ENCODE measurements at places on chromosomes 5 and 9.

DNA sequence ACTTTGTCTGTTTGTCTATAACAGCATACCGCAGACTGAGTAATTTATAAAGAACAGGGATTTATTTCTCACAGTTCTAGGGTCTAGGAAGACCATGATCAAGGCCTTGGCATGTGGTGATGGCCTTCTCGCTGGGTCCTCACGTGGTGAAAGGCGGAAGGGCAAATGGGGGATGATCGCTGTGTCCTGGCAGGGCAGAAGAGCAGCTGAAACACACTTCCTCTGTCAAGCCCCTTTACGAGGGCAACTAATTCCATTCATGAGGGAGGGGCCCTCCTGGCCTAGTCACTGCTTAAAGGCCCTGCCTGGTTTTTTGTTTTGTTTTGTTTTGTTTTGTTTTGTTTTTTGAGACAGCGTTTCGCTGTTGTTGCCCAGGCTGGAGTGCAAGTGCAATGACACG, 41.9 kb upstream of the UBTD2 start:
- DNase-seq = no peak

- DNase-seq = no peak
Measured at GRCh38 chr9:135215571-135216161, 128.2 kb downstream of the OLFM1 start.

GRCh38 chr9:111633389-111633736, 2.2 kb downstream of the DNAJC25 start:
- no peak for DNase-seq

DNA sequence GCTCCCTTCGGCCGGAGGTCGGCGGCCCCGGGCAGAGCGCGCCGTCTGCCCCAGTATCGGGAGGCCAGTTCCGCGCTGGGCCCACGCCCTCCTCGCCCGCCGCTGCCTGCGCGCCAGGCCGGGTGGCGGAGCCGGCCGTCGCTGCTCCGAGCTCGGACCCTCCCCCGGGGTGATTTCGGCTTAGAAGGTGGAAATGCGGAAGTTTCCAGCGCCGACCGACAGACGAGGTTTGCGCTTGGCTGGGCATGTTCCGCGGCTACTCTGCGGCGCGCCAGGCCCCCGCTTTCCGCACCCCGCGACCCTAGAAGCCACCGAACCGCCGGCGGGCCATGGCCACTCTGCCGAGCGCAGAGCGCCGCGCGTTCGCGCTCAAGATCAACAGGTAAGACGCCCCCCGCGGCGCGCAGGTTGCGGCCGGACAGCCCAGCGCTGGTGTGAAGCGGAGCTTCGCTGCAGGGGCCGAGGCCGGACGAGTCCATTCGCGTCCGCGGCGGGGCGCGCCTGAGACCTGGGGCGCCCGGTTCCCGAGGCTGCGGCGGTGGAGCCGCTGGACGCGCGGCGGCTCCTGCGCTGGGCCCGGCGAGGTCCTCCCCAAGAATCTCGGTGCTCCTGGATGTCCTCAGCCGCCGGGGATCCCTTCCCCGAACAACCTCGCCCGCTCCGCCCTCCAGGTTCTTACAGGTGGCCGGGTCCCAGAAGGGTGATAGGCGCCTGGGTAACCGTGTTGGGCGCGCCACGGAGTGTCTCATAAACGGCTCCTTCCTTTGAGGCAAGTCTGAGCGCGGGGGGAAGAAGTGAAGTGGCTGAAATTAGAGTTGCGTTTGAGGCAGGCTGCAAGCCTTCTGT, at the start of gene DOCK8:
Gene DOCK8 (plus strand): TSS at position 218 of the 846 bp plus-strand sequence. CDS start 112 bp downstream, at position 330.
- no peak for DNase-seq

- DNase-seq = no peak
Measured at GRCh38 chr9:15837079-15837679, 284.3 kb downstream of the CCDC171 start.

DNA sequence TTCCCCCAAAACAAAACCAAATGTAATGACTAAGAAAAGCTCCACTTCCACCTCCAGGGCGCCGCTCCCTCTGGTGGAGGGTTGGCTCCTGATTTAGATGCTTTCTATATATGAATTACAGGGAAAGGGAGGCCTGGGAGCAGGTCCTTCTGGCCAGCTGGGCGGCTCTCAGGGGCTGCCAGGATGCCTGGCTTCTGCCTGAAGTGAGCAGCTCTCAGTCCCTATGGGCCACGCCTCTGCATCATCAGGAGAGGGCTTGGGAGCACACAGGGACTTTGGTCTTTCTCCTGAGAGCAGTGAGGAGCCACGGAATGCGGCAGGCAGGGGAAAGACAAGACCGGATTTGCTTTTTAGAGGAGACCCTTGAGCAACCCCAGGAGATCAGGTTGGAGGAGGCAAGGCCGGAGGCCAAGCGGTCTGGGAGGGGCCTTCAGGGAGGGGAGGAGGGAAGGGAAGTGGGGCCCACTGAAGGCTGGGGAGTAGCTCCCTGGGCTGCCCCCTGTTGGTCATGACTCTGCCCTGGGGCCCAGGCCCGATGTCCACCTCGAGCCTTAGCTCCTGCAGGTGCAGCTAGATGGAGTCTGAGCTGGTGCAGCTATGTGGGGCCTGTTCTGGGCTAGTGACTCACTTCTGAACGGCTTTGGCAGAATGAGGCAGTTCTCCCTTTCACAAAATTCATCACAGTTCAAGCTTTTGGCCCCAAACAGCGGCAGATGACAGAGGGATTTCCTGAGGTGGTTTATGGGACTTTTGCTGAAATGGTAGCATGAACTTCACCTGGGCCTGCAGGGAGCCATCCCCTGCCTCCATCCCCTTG, 11.3 kb upstream of the GRHPR start:
- no peak for DNase-seq

DNA sequence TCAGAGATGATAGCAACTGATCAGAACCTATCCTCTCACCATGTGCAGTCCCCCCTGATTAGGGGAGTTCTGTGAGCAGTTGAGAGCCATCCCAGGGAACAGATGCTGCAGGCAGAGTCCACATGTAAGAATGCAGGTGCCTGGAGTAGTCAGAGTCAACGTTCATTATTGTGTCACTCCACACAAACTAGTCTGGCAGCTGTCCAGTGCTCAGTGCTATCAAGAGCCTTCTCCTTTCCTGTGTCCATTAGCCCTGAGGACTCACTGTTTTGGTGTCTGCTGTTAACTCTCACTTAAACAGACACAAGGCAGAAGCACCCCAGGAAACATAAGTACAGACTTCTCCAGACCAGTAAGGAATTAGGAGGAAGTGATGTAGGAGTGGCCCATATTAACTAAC, 2.5 kb downstream of the SH3TC2 start:
- DNase-seq = no peak

- DNase-seq = no peak
Measured at GRCh38 chr9:100555471-100555870, 22.4 kb upstream of the CAVIN4 start.

GRCh38 chr9:103730866-103731265, 363.2 kb upstream of the SMC2 start:
- no peak for DNase-seq

DNA sequence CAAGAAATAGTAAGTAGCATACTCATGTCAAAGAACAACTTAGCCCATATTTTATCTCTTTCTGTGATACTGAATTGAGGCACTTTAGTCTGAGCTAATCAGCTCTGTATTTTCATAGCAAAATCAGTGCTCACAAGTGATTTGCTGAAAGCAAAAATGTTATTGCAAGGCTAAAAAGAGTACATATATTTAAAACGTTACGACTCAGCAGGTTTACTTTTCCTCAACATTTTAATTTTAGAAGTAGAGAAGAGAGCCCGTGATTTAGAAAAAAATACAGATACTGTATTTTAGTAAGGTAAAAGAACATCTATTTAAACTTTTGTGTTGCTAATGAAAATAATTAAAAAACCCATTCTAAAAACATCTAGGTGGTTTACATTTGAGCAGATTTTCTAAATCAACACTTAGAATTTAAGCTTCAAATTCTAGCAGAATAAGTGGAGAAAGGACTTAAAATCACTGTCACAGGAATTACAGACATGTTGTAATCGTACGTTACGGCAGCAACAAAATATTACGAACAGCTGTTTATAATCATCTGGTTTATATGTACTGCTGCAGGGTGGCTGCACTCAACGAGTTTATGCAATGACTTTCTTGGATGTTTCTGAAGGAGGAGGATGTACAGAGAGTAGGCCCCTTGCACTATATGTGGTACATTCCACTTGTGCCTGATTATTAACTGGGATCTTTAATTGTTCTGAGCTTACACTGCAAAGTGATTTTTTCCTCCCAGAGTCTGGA, 20.1 kb downstream of the SREK1 start:
- no peak for DNase-seq

DNA sequence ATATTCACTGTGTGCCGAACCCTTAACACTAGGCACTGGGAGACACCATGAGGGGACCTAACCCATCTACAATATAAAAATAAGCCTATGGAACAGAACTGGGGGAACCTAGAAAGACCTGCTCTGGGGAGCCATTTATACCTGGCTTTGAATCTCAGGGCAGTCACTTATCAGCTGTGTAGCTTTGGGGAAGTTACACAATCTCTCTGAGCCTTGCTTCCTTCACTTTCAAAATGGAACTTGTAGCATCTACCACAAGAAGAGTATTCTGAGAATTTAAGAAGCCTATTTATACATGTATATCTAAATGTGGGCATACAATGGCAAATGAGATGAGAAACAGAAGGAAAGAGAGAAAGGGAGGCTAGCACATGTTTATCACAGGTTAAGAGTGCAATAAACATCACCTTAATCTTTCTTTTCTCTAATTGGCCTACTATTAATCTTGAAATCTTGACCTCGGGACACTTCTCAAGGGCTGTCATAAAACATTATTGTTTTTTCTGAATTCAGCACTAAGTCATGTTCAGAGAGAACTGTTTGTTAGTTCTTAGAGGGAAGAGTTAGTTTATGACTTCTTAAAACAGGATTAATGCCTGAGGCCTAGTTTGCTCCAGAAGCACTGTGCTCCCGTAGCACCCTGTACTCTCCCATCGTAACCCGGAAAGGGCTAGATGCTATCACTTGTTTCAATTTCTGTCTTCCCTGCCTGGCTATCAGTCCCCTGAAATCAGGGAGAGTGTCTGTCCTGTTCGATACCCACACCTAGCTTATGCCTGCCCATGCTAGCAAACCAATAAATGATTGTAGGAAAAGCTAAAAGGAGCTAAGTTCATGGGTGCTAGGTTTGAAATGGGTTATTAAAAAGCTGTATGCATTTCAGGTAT, 606.4 kb upstream of the CLINT1 start:
- DNase-seq = no peak

GRCh38 chr5:82100303-82101077, 128.7 kb downstream of the ATG10 start:
- DNase-seq = no peak

GRCh38 chr5:150345716-150346115, 11.8 kb upstream of the TCOF1 start:
- DNase-seq = no peak

DNA sequence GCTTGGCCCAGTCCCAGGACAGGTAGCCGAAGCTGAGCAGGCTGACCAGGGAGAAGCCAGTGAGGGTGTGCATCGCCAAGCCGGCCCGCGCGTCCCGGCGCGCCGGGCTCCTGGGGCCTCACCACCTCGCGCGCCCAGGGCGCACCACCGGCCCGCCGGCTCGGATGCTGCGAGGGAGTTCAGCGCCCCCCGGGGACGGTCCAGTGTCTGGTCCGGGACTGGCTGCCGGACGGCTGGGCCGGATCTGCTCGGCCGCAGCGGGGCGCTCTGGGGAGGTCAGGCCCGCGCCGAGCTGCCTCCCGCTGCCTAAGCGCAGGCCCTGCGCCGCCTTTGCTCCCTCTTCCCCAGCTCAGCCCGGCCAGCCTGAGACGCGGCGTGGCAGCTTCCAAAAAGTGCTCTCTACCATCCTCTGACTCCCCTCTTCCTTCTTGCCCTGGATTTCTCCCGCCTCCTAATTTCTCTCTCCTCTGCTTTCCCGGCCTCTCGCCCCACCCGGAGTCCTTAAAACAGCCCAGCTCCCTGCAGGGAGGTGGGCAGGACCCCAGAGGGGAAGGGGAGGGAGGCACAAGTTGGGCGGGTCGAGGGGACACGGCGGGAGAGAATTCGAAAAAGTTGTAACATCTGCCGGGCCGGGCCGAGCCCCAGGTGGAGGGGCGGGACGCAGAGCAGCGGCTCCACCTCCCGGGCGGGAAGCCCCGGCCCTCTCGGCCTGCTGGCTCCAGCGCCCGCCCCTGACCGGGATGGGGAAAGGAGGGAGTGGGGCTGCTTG, at the start of gene ARSI:
Gene ARSI (minus strand): TSS at position 605 of the 769 bp plus-strand sequence. CDS start 532 bp downstream, at position 73.
- DNase-seq = no peak

GRCh38 chr5:24497145-24497544, 147.6 kb downstream of the CDH10 start:
- no peak for DNase-seq

- no peak for DNase-seq
Measured at GRCh38 chr5:8005416-8005815, 136.5 kb downstream of the MTRR start.

- DNase-seq = no peak
Measured at GRCh38 chr5:158007336-158007735, 148.4 kb upstream of the CLINT1 start.

- no peak for DNase-seq
Measured at GRCh38 chr5:150945947-150946346, 41.2 kb upstream of the ZNF300 start.

DNA sequence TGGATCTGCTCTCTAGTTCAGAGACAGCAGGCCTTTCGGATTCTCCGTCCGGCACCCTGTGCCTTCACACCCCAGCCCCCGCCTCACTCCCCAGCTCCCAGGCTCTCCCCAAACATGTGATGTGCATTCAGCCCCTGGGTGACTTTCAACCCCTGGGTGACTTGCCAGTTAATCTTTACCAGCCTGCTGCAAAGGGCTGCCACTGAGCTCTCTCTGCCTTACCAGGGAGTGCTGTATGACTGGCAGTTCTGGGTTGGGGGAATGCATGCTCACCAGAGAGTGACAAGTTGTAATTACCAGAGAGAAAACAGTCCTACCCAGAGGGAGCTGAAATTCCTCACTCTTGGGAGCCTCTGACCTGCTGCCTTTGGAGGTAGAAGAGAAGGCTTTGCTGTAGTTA, 4.9 kb upstream of the ADRA1B start:
- DNase-seq = no peak

DNA sequence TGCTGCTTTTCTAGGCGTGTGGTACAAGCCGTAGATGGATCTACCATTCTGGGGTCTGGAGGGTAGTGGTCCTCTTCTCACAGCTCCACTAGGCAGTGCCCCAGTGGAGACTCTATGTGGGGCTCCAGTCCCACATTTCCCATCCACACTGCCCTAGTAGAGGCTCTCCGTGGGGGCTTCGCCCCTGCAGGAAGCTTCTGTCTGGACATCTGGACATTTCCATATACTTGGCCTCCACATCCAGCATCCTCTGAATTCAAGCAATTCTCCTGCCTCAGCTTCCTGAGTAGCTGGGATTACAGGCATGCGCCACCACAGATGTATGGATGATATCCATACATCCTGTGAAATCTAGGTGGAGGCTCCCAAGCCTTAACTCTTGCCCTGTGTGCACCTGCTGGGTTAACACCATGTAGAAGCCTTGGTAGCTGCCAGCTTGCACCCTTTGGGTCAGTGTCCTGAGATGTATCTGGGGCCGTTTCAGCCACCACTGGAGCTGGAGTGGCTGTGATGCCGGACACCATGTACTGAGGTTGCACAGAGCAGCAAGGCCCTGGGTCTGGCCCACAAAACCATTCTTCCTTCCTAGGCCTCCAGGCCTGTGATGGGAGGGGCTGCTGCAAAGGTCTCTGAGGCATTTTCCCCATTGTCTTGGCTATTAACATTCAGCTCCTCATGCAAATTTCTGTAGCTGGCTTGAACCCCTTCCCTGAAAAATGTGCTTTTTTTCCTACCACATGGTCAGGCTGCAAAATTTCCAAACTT, 84.0 kb downstream of the EHMT1 start:
- no peak for DNase-seq

Measured in effector CD8-positive, alpha-beta T cell (primary cell).